ENCODE measurements at places on chromosomes 13 and 19. TPM values are rescaled to one million over a fixed set of nuclear protein-coding genes. Genes with fewer than 3 reads are reported as not detected.
A peak's percentile ranks its signal among the peaks of the same experiment; 100 is the strongest.

The C1QTNF9B gene
- not detected for total RNA-seq

The GPC6 gene
- total RNA-seq = not detected

The NR2F6 gene
- 12.2 TPM for total RNA-seq

The ALOX5AP gene
- 173 TPM for total RNA-seq

The MAG gene
- total RNA-seq = not detected

The CYP2F1 gene
- not detected for total RNA-seq

DNA sequence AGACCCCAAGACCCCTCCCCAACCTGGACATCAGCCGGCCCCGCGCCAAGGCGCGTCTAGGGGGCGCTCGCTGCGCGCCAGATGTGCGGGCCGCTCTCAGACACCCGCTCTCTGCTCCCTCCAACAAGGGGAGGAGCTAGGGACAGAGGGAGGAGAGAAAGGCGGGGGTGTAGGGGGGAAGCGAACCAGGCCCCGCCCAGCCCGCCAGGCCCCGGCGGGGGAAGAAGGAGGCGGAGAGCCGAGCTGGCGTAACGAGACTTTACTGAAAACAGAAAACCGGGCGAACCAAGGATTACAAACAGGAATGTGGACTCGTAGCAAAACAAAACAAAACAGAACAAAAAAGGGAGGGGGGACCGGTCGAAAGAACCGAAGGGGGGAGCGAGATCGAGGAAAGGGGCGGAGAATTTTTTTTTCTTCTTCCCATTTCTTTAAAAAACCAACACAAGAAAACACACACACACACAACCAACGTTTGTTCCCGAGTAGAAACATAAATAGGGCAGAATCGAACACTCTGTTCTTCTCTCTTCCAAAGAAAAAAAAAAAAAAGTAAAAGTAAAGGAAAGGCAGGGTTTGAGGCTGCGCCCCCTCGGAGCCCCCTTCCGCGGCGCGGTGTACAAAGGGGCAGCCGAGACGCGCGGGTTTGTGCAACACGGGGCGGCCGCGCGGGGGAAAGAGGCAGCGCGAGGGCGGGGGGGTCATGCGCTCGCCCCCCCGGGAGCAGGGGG is 1.7 kb downstream of the JUND start:
- peak; percentile 94 for DNase-seq

DNA sequence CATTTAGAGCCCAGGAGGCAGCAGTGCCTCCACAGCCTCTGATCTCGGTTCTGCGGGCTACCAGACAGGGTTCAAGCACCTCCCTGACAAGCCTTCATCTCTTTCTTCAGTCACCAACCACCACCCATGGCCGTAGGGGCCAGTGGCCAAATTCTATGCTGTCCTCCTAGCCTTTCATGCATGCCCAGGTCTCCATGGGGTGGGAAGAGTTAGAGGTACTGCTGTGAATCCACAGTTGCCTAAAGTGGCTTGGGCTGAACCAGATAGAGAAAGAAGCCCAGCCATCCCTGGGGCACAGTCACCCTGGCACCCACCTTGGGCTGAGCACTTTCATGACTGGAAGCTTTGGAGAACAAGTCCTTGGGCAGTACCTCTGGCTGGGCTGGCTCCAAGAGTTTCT is 97.4 kb downstream of the ZDHHC20 start:
- no peak for DNase-seq

- DNase-seq = no peak
These were observed 25.6 kb downstream of the DHRS12 start for GRCh38 chr13:51778392-51778791.

- DNase-seq = no peak
These were observed 1795.5 kb upstream of the PRR20A start for GRCh38 chr13:55345224-55345623.

- DNase-seq = no peak
These were observed 189.1 kb downstream of the FGF14 start for GRCh38 chr13:102212729-102213128.

DNA sequence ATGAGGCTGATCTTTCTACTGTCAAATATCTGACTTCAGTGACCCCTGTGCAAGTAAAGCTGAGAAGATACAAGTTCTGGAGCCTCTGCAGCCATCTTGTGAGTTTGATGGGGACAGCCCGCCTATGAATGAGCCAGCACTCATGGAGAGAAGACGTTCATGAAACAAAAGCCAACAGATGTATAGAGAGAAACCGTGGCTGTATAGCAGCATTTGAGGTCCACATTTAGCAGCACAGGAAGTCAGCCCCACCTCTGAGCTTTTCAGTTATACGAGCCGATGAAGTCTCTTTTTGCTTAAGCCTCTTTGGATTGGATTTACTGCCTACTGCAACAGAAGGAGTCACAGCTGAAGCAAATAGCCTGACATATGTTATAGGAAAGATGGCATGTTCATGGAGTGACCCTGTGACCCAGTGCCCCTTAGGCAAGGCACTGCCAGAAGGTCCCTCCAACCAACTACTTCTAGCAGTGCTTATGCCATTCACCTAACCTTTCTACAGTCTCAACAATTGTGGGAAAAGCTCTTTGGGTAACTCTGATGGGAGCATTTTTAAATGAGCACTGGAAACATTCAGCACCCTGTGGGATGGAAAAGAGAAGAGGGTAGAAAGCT is 3.5 kb upstream of the DLEU7 start:
- no peak for DNase-seq

- no peak for DNase-seq
These were observed 392.5 kb downstream of the DIAPH3 start for GRCh38 chr13:59771272-59771671.

DNA sequence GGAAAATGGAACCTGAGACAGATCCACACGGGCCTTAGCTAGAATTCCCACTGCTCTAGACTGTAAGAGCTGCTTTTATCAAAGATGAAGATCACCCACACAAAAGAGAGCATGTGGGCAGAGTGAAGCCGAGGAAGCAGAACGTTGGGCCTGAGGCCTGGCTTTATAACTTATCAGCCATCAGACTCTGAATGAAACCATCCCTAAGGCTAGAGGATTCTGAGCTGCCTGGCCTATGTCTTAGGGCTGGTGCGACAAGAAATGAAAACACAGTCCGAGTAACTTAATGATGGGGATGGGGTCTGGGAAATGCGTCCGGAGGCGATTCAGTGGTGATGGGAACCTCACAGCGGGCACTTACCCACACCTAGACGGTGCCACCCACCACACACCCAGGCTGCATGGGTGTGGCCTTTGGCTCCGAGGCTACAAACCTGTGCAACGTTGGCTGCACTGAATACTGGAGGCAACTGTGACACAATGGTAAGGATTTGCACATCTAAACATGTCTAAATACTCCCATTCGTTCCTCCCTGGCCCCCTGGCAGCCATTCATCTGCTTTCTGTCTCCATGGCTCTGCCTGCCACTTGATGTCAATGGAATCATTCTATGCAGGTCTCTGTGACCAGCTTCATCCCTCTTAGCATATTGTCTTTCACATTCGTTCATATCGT is 62.0 kb downstream of the SLC15A1 start:
- no peak for DNase-seq

DNA sequence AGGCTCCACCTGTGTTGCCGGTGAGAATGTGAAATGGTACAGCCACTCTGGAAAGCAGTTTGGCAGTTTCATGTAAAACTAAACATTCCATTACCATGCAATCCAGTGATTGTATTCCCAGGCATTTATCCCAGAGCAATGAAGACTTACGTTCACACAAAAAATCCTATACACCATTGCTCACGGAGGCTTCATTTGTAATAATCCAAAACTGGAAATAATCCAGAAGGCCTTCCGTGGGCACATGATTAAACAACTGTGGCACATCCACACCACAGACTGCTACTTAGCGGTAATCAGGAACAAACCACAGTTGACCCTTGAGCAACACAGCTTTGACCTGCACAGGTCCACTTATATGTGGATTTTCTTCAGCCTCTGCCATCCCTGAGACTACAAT is 339.7 kb downstream of the MTUS2 start:
- no peak for DNase-seq

GRCh38 chr19:45020071-45020470 is 18.8 kb upstream of the CLASRP start:
- DNase-seq = no peak

- peak; percentile 82 for DNase-seq
These were observed 1.4 kb upstream of the CD37 start for GRCh38 chr19:49333811-49334288.

DNA sequence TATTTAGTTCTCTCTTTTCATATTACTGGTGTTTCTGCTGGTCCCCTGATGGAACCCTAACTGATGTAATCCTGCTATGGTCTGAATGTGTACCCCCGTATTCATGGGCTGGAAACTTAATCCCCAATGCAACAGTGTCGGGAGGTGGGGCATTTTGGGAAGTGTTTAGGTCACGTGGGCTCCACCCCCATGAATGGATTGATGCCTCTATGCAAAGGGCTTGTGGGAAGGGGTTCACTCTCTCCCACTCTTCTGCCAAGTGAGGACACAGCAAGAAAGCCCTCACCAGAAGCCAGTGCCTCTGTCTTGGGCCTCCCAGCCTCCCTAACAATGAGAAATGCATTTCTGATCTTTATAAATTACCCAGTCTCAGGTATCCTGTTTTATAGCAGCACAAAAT is 21.2 kb upstream of the UBAC2 start:
- no peak for DNase-seq

DNA sequence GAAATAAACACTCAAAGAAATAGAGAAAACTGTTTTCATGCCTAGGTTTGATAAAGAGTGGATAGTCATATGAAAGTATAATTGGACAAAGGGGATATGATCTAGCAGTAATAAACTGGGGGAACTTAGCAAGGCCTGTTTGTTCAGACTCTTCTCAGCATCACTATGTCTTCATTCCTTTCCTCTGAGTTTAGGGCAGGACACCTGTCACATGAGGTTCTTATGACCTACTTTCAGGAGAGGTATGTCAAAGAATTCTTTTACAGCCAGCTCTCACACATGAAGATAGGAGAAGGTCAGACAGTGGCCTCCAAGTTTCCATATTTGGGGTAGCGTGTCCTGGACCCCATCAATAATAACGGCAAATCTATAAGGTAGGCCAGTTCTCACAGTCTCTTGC is 11.4 kb upstream of the RFXAP start:
- DNase-seq = no peak

DNA sequence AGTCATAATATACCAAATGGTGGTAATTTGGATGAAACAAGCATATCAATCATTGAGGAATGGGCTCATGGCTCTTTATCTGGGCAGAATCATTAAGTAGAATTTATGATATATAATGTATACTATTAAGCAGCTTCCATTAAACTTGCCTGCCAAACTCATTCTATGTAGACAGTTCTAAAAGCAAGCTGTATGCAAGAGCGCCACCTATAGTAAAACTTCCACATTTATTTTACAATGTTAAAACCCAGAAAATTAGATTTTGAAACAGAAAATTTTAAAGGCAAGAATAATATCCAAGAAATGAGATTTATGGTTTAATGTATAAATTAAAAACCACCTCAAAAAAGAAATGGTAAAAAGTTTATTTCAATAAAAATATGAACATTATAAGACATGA is 161.5 kb downstream of the MZT1 start:
- no peak for DNase-seq

DNA sequence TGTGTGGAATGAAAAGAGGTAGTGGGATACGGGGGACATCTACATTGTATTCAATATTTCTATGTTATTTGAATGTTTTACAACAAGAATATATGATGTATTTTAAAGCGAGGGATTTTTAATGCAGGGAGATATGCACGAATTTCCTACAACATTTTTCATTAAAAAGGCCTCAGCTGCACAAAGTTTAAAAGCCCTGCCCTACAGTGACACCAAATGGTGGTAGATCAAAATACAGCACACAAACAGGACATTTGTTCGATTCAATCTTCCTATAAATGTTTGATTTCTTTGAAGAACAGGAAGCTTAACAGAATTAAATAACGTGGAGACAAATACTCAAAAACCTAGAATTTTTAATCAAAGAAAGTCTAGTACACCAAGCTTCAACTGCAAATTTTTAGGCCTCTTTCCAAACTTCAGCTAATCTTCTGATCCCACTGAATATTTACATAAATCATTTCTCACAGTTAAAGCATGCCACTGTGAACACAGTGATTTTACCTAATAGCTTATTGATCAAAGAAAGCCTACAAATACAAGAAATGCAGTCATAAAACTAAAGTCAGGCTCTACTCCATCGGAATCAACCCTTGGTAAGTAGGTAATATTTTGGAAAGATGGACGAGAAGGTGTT is 257.2 kb downstream of the DIAPH3 start:
- DNase-seq = no peak

DNA sequence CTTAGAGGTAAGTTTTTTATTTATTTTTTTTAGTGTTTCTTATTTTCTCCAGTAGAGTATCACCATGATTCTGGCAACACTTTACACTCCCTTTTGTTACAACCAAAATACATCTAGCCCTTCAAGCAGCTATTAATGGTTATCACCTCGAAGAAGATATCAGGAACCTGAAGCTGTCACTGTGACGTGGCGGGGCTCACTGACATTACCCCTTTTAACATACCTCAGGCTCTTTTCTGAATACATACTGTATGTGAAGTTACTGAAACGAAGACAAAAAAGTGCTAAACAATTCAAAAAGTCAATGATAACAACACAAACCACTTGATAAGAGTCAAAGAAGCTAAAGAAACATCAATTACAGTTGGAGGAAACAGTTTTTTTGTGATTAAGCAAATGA is 1218.7 kb downstream of the EFNB2 start:
- DNase-seq = no peak

DNA sequence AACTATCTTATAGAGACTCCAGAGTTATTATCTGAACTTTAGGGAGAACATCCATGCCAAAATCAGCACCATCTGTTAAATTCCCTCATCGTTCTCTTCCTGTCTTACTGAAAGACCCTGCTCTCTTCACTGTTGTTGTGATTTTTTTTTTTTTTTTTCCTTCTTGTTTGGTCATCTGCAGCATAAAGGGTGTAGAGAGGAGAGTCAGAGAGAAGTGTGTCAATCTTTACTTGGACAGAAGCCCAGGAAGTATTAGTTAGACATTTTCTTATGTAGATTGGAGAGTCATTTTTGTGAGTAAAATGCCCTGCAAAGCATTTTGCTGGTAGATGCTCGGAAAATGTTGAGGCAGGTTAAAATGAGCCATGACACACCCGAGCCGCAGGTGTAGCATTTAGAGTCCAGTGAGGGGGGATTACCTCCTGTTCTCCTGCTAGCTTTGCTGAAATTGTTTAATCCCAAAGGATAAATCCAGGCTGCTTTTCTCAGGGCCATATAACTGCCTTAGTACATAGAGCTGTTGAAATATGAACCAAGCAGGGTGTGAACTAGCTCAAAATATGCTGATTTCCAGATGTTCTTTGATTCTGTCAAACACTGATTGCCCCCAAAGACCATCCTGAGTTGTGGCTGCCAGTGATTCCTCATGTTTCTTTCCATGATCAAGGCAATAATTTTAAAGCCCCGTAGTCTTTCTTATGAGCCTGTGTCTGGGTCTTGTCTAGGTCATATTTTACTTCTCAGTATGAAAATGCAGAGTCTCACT is 143.5 kb downstream of the DCT start:
- DNase-seq = no peak

All from natural killer cell treated with Interleukin-12 subunit alpha and Interleukin-12 subunit beta and Interleukin-15 and Interleukin-18, amount 100 ng/mL, for 72 hours (primary cell).